ENCODE measurements at places on chromosomes 11 and 22.

- DNase-seq = peak; percentile 44
These were observed 2.5 kb downstream of the CDC42EP2 start for GRCh38 chr11:65317025-65317786.

DNA sequence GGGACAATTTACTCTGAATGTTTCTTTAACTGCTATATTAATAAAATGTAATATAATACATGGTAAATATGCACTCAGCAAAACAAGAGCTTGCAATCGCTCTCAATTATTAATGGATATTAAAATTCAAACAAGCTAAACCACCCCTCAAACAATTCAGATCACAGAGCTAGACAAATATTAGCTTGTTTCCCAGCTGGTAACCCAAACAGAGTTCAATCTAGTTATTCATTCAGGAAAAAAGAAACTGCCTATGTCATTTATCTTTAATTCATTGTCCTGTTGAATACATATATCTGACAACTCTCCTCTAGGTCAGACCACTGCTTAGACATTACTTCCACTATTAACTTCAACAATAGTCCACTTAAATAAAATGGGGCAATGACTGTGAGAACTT, 78.7 kb downstream of the SERGEF start:
- DNase-seq = no peak

- no peak for DNase-seq
These were observed 18.1 kb upstream of the CRTAM start for GRCh38 chr11:122820158-122820557.

DNA sequence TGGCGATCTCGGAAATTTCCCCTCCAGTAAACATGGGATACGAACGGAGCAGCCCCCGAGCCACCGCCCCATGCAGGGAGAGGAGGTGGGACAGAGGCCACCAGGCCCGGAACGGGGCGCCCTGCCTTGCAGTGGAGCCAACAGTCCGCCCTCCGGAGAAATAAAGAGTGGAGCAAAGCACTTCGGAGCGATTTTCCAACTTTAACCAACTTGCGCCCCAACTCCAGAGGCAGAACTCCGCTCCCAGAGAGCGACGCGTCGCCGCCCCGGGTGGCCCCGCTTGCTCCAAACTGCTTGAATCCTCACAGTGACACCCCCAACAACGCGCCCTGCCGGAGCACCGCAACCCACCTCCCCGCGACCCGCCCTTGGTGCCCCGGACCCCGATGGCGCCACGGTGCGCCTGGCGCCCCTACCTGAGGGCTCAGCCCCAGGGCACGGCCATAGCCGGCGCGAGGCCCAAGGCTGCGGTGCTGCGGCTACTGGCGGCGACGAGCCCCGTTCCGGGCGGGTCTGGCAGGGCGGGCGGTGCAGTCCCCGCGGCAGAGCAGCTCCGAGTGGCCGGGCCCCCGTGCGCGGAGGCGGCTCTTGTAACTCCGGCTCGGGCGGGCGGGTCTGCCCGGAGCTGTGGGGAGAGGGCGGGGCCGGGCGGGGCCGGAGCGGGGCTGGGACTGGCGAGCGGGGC, at the start of gene AHNAK:
Gene AHNAK (minus strand): TSS at position 563 of the 685 bp plus-strand sequence. CDS start 10,708 bp downstream, outside the sequence.
- DNase-seq = peak; percentile 46

GRCh38 chr11:65900125-65900898, at the start of gene FOSL1:
TSS of gene FOSL1 (minus strand) at chr11:65900388. CDS start at chr11:65900339, 49 bp downstream.
- no peak for DNase-seq

- no peak for DNase-seq
These were observed 61.4 kb downstream of the SYT13 start for GRCh38 chr11:45224766-45225165.

DNA sequence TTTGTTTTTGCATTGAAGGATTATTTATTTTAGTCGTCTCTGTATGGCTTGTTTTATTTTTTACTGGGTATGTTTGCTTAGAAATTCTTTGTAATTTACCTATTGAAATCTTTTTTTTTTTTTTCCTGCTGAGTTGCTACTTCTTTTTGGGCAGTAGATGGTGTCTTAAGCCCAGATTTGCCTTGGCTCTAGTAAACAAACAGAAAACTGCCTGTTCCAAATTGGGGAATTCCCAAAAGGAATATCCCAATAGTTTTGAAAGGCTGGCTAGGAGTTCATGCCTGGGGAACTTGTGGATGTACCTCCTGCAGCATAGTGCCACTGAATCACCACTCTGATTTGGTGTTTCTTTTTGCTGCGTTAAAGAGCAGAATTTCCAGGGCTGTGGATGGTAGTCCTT, 17.7 kb downstream of the PAMR1 start:
- DNase-seq = no peak

DNA sequence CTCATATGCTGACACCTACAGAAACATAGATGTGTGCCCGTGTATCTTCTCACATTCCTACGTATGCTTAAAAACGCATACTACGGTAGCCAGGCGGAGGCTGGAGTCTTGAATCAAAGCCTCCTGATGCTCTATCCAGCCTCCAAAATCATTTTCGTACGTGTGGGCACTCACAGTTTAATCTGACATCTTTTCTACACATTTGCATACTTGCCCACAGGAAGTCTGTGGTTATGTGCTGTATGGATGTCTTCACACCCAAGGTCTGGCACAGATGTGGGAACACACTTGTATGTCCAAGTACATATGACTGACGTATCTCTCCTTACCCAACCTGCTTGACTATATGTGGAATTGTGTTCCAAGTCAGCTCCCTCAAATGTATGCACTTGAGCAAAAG, 561.8 kb upstream of the CADM1 start:
- no peak for DNase-seq
